Fibroblast of gingiva (primary cell): ENCODE measurements at places on chromosomes 5 and 9.
A peak's percentile ranks its signal among the peaks of the same experiment; 100 is the strongest.

DNA sequence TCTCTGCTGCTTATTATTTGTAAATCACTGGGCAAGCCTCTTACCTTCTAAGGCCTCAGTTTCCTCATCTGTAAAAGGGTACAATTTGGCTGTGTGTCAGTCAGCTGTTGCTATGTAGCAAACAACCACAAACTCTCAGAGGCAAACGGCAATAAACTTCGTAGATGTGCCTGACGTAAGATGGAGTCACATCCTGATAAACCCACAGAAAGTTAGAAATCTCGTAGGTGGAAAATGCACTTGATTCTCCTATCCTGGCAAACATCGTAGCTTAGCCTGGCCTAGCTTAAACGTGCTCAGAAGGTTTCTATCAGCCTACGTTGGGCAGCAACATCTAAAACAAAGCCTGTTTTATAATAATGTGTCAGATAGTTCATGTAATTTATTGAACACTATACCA, 35.0 kb upstream of the UNC5A start:
- no peak for DNase-seq

DNA sequence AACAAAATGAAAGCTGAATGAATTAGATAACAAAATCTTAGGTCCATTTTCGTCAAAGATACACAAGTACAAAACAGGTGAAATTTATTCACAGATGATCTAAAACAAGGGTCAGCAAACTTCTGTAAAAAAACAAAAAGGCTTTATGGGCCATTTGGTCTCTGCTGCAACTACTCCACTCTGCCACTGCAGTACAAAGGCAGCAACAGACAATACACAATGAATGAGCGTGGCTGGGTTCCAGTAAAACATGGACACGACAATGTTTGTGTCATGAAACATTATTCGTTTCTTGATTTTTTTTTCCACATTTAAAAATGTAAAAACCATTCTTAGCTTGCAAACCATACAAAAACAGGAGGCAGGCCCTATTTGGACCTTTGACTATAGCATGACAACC, 71.9 kb downstream of the ECPAS start:
- DNase-seq: no peak

- peak; percentile 15 for DNase-seq
Observed at GRCh38 chr5:157827423-157827822, 31.5 kb downstream of the CLINT1 start.

DNA sequence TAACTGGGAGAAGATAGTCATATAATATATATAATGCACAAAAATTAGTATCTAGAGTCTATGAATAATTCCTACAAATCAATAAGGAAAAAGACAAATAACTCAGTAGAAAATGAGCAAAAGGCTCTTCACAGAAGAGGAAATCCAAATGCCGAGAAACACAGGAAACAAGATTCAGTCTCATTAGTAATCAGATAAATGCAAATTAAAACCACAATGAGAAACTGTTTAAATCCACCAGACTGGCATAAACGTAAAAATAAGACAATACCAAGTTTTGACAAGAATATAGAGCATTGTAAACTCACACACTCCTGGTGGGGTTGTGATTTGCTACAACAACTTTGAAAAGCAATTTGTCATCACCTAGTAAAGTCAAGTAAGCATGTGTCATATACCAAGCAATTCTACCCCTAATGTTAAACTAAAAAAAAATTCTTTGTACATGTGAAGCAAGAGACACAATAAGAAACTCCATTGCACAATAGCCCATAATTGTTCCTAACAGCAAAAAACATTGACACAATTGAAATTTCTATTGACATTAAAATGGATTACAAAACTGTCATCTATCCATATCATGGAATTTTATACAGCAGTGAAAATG, 21.0 kb upstream of the UBLCP1 start:
- no peak for DNase-seq

DNA sequence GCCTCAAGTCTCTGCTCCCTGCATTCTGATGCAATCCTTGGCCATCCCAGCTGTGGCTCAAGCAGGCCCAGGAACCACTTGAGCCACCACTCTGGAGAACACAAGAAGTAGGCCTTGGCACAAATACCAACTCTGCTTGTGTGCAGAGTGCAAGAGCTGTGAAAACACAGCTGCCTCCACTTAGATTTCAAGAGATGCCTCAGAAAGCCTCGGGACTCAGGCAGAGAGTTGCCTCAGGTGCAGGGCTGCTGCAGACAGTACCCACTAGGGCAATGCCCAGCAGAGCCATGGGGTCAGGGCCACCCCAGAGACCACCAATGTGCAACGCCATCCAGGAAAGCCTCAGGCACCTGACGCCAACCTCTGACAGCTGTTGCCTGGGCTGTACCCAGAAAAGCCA, 82.4 kb downstream of the FREM1 start:
- DNase-seq: no peak

DNA sequence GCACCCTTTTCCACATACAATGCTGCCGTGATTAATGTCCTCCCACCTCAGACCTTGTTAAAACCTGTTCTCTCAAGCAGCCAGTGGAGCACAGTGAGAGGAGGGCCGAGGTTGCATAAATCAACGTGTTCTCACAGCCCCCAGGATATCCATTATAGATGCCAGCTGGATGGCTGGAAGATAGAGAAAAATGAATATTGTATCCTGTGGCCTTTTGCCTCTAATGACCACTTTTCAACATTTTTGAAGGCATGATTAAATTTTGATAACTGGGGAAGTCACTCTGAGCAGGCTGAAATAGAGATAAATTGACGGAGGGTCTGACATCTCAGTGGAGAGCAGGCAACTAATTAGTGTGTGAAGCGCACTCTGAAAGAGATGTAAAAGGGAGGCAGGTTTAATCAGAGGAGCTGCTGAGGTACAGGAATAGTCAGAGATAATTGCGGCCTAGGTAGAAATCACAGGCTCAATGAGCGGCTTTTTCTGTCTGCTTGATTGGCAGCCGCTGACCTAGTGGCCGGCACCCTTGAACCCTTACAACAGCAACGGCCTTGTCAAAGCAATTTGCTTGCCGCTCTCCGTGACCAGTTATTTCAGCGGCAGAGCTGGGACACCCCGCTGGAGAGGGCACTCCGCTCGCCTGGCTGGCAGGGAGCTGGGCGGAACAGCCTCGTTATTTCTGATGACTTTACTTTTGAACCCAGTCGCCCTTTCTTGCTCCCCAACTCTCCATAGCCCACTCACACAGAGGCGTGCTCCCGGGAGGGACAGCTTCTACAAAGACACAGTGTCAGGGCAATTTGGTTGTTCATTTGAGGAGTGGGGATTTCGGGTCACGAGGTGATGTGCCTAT, 560.7 kb downstream of the PSAT1 start:
- DNase-seq: no peak

- DNase-seq: no peak
Observed at GRCh38 chr5:125611541-125611940, 811.7 kb upstream of the GRAMD2B start.

DNA sequence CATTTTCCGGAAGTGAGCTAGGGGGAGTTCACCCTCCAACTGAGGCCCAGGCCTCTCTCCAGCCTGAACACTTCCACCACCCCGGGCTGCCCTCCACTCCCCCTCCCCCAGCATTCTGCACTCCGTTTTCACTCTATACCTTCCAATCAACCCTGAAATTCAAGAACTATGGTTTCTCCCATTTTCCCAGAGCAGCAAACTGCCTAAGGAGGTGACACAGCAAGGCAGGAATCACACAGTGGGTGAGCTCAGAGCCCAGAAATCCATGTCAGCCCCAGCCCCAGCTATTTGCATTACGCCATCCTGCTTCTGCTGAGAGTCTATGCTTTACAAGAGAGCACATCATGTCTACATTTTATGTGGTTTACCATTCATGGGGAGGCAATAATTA, 11.9 kb downstream of the MSX2 start:
- peak; percentile 26 for DNase-seq

DNA sequence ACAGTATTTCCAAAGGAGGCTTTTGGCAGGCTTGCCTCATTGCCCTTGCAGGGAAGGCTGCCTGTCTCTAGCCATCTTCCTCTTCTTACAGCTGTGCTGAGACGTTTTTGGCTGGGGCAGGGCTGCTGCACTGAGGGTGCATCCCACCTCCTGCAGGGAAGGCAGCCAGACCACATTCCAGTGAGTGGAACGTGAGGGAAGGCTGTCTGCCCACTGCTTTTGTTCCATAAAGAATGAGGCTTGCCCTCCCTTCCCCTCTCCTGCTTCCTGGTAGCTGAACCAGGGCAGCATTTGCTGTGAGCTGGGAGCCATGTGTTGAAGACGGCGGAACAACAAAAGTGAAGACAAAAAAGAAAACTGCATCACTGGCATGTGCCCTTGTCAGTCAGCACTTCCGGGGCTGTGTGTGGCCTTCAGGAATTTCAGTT, 16.8 kb downstream of the MGAT1 start:
- DNase-seq: peak; percentile 89

- no peak for DNase-seq
Observed at GRCh38 chr5:122350496-122350895, 38.5 kb downstream of the SNCAIP start.

DNA sequence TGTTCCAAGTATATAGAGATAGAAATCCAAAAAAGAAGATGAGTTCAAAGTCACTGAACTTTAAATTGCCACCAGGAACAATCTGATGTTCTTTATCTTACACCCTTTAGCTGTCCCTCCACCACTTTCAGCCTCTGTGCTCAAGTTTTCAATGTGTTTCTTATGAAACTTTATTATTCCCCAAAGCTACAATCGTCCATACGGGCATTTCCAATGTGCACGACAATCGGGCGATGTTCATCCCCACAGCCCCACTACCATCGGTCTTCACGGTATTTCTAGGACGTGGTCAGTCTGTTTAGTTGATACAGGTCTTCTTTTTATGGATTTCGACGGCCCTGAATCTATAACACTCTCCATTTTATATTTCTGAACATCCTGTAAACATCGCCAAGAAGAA, 238.7 kb upstream of the DAP start:
- no peak for DNase-seq

DNA sequence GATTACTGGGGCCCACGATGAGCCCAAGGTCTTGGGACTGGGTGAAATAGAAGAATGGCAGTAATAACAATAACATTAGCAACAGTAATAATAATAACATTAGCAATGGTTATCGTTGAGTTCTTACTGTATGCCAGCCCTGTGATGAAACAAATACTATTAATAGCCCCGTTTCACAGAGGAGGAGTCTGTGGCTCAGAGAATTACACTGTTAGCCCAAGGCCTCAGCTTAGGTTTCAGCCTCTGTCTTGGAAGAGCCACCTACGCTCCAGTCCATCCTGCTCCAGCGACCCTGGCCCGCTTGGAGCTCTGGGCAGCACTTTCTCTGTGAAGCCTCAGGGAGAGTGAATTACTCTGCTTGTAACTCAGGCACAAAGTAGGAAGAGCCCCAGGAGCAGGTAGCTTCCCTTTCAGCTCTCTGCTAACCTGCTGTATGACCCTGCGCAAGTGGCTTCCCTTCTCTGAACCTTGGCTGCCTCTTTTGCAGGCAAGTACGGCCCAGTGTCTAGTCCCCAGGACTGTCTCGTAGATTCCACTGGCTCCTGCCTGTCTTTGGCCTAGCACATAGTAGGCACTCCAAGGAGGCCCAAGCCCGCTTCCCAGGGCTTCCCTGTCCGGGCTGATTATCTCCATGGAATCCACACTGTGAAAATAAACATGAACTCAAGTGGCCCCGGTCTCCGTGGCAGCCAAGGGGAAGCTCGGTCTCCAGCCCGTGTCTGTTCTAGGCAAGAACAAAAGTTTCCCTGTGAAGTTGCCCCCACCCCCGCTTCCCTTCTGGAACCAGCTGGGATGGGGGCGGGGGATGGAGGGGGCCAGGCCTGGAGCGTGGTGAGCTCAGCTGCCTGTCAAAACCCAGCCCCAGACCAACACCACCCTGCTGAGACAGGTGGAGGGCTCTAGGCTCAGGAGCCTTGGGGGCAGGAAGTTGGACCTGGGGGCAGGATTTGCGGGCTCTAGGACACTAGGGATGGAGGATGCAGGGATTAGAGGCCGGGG, 26.2 kb upstream of the LMX1B start:
- DNase-seq: no peak

DNA sequence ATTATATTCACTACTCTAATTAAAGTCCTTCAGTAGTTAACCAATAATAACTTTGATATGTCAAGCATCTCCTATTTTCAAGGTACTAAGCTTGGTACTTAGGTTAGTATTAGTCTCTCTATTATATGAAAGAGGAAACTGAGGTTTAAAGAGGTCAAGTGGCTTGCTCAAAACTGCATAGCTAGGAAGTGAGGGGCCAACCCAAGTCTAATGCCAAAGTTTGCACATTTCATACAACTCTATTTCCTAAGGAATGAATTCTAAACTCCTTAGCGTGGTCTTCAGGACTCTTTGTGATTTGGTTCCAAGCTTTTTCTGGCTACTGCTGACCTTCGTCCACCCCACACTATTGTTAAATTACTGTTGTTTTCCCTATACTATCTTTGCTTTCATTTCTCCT, 9.9 kb upstream of the SHOC1 start:
- no peak for DNase-seq

DNA sequence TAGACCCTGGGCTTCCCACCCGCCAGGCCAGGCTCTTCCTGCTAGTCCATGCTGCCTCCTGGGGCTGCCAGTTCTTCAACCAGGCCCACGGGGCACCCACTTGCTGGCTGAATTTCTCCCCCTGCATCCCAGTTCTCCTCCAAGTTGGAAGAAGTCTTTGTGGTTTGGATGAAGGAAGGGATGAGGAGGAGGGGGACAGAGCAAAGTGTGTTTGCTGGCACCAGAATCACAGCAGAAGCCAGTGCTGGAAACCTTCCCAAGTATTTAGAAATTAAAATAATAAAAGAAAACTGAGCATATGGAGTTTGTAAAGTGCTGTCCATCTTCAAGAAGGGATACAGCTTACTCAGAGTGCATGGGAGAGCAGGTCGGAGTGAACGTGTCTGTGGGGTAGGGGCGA, 19.4 kb upstream of the UNC5A start:
- no peak for DNase-seq

DNA sequence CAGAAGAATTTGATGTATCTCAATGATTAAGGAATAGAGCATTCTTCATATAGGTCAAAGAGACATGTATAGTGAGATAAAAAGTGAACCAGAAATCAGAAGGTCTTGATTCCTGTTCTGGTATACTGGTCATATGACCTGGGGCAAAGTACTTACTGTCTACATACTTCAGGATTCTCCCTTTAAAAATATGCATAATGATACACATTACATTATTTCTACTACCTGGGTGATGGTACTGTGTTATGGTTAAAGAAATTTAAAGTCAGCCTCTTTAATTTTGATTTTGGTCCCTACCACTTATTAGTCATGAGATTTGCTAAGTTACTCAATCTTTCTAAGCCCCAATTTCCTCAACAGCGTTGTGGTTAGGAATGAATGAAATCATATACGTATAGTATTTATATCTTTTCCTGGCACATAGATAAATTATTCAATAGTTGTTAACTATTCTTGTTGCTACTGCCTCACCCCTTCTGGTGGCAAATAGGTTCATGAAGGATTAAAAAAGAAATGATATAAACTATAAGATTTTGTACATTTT, 984.1 kb downstream of the TLE4 start:
- DNase-seq: peak; percentile 57

DNA sequence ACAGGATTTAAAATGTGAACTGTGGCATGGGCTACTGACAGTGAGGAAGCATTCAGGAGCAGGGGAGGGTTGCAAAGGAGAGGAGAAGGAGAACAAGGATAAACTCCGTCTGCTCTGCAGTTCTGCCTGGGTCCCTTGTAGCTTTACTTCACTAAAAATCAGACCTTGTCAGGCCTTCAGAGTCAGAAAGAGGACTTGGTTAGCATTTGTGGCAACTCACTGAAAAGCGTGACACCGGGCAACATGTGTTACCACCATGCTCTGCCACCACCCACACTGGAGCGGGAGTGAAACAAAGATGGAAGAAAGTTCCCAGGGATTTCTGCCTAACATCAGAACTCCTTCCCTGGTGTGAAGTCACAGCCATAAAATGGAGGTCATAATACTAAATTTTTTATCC, 19.3 kb downstream of the FYB1 start:
- no peak for DNase-seq
